Stimulated activated naive CD4-positive, alpha-beta T cell (primary cell): ENCODE measurements at places on chromosomes 7 and 10.
A peak's percentile ranks its signal among the peaks of the same experiment; 100 is the strongest.

GRCh38 chr10:95266674-95267095 lies 24.1 kb downstream of the PDLIM1 start:
- DNase-seq = no peak

- DNase-seq = no peak
These were observed 19.3 kb upstream of the MYH16 start for GRCh38 chr7:99253369-99253768.

DNA sequence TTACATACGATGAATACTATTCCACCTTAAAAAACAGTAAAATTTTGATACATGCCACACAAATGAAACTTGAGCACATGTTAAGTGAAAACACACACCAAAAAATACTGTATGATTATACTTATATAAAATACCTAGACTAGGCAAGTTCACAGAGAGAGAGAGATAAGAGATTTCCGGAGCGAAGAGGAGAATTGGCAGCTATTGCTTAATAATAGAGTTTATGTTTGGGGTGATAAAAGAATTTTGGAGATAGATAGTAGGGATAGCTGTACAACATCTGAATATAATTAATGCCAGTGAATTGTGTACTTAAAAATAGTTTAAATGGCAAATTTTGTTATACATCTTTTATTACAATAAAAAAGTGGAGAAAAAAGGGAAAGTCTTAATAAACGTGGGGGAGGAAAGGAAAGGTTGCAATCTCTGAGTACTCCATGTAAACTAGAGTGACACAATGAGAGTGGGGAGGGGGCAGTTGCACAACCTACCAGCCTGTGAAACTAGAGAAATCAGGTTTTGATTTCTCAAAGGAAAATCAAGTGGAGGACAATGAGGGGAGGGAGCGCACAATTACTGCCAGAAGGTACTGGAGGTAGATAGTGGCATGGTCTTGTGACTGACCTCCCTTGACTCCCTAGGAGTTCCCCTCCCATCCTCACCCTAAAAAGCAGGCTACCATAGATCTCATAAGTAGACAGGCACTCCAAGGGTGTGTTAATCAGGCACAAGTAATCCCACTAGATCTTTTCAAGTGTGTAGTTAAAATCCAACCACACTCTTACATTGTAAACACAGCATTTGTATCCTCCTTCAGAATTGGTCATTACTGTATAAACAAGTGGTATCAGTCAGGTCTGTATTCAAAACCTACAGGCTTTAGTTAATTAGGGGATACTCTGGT lies 31.6 kb upstream of the ANK3 start:
- DNase-seq = no peak

DNA sequence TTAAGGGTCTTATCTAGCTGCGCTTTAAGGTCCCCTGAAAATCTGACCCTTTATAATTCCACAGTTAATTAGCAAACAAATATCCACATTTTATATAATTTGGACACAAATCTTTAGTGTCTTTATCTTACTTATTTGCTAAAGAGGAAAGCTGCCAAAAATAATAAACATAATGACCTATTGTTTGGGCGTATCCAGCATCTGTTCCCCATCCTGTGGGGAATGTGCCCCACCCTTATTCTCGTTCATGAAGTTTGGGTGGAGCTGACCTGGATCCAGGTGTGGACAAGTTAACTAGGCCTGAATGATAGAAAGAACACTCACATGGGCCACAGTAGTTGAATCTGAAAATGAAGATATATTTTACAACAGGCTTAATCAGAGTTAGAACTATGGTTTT lies 218.3 kb downstream of the CRPPA start:
- no peak for DNase-seq

DNA sequence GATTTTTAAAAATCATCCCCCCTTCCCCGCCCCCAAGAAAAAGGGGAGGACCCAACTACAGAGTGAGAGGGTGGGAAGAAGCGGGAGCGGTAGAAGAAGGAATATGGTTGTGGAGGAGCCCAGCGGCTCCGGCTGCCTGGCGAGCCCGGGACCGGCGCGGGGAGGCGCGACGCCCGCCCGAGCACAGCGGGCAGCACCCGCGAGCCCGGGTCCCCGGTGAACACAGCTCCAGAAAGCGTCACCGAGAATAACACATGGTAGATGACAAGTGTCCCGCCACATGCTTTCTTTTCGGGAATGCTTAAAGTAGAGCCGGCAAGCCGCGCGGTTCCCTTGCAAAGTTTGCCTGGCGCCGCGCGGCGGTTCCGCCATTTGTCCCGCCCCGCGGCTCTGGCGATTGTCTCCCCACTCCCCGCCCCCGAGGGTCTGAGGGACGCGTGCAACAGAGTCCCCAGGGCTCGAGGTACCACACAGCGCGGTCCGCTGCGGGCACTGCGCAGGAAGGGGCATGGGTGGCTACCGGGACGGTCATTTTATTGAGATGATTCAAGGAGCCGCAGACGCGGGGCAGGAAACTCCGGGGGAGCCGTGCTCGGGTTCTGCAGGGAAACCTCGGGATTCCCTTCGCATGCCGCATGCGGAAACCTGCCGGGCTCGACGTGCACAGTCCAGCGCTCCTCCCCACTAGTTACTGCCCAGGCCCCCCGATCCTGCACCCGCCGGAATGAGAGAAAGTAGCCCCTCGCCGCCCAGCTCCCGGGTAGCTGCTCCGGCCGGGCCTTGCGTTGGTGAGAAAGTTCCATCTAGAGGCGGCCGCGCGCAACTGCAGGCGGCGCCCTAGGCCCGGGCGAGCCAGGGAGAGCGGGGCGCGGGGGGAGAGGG lies 781 bp upstream of the GRM8 start:
- DNase-seq = peak; percentile 42

DNA sequence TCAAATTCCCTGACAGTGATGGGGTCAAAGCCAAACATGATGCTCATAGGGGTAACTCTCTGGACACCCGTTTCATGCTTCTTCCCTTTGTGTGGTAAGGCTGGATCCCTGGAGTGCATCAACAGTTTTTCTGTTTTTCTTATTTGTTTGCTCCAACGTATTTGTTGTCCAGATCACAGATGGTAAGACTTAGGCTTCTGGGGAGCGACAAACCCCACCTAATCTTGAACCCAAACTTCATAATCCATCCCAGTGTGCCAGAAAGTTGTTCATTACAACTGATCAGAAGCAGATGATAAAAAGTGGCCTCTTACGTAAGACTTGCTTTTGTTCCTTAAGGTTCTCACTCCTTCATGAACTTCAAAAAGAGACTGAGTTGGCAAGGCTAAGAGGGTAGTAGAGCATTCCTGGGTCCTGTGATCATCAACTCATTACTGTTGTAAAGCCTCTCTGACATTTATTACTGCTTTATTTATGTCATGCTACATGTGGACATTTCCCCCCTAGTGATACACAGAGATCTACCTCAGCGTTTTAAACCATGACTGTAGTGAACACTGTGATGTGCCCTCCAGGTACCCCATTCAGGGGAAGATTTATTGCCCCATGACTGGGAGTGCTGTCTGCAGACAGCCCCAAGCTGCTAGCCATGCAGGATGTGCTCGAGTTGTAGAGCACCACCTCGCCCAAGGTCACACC lies 125.6 kb downstream of the CCDC71L start:
- no peak for DNase-seq

DNA sequence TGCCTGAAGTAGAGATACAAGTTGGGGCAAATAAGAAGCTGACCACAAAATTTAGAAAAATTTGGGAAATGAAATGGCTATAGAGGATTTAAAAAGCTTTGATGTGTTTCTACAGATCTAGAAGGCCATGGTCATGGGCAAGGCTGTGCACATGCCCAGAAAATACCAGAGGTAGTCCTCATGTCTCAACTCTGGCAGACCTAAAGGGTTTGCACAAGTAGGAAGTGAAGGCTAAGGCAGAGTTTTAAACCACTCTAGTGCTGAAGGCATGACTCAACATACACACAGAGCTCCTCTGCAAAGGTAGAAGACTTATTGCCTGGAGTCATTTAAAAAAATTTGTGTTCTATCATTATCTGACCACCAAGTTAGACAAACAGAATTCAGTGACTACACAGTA lies 364.6 kb downstream of the CCSER2 start:
- DNase-seq = no peak

- DNase-seq = no peak
These were observed 74.7 kb downstream of the CUX1 start for GRCh38 chr7:101891936-101892640.

DNA sequence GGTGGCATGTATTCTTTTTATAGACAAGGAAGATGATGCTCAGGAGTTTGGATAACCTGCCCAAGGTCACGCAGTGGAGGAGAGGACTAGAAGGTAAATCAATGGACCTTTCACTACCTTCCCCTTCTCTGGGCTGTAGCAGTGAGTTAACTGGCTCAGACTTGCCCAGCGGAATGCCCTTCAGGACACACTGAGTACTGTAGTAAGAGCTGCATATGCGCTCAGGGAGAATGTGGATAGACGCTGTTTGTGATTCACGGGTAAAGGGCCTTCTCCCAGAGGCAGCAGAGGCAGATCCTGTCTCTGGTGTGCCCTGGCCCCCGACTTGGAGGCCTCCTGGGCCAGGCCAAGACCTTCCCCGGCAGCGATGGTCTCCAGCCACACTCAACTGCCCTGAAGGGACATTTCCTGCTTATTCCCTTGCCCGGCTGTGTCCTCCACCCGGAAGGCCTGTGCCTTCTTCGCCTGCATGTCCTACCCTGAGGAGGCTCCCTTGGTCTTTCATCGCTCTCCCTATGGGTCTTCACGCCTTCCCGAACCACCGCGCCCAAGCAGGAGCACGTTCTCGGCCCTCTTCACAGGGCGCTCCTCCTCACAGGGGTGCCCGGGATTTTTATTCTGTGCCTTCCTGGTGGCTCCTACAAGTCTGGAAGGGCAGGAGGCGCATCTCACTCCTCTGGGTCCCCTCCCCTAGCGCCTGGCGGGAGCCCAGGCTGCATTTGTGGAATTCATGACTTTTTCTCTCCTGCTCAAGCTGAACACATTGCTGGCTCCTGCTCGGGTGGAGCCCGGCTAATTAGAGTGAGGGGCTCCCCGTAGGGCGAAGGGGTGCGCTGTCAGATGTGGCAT lies 1.8 kb upstream of the IKZF1 start:
- DNase-seq = no peak

GRCh38 chr7:121140790-121141189 lies 152.3 kb downstream of the CPED1 start:
- no peak for DNase-seq

GRCh38 chr10:86952106-86952505 lies 5.3 kb downstream of the MMRN2 start:
- no peak for DNase-seq

- DNase-seq = no peak
These were observed 38.8 kb downstream of the PRPS1L1 start for GRCh38 chr7:17988858-17989257.

DNA sequence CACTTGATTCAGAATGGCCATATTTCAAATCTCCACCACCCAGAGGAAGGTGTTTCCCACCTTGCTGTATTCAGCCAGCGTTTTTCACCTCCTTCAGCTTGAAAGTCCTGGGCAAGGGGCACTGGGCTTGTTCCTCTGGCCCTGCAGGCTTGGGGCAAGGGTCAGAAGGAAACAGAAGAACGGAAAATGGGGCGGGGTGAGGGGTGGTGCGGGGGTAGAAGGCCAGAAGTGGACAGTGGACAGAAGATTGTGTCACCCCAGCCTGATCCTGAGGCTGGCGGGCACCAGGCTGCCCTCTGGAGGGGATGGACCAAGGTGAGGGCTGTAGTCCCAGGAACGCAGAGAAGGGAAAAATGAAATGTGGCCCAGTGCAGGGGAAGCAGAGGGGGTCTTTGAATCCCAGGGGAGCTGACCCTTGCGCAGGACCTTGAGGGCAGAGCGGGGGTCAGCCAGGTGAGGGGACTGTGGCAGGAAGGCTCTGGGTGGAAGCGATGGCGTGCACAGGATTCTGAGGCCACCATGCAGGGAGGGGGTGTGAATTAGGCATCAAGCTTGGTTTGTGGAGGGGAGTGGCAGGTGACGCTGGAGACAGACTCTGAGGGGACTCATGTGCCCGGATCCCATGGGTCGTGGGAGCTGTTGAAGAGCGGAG lies 23.0 kb downstream of the TMEM120A start:
- DNase-seq = no peak

- no peak for DNase-seq
These were observed 870 bp downstream of the FZD1 start for GRCh38 chr7:91264924-91265681.

GRCh38 chr7:149868623-149869290 lies 5.0 kb upstream of the ATP6V0E2 start:
- no peak for DNase-seq

DNA sequence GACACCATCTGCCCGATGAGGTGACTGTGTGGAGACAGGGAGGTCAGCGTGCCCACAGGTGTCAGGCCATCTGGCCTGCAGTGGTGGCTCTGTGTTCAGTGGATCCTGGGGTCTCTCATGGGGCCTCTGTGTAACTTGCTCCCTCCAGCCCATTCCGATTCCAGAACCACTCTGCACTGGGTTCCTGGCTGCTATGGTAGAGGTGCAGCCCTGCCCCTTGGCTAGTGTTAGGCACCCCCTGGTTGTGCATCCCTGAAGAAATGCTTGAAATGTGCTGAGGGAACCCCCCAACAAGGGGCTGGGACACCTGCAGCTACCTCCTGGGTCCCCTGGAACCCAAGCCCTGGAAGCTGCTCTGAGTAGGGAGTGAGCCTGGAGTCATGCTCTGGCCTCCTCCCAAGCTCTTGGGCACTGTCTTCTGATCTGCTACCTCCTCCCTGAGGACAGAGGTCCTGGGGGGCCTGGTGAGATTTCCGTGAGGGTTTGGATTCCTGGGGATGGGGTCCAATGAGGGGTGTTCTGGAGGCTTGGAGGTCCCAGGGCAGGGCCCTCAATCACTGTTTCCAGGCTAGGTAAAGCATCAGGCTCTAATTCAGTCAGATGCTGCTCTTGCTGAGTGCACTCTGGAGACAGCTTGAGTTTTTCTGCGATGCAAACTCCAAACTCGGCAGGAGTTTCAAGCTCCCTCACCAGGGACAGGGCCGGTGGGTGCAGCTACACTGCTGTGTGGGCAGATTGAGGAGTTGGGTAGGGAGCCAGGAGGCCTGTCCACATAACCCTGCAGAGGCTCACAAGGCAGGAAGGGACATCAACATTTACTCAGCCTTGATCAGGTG lies 27.7 kb downstream of the RAMP3 start:
- DNase-seq = no peak

DNA sequence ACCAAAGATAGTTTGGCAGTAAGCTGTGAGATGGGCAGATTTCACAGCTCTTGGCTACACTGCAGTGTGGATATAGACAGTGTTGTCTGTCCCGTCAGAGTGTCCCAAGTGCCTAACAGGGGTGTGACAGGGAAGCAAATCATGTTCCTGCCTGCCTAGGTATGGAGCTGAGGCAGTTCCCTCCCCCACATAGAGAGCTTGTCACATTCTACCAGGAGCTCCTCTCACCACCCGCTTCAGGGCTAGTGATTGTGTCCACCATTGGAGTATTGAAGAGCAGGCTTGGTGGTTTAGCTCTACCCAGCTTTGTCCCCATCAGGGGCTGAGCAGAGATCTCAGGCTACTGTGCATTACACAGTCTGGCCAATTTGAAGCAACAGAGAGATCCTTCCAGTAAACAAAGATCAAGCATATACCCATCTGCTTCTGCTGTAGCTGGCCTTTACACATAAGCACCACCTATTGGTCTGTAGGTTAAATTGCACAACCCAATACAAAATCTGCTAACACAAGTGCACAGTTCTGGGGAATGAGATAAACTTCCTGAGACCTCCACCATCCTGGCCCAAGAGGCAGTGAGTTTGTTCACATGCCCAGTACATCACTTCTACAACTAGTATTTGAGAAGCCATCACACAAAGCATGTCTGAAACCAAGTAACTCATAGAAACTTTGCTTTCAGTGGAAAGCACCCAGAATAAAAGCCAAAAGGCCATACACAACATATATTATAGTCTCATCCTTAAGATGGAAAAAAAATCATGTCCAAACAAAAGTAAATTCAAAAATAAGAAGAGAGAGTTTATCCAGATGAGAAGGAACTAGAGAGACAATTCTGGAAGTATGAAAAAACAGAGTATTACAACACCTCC lies 67.3 kb downstream of the GLCCI1 start:
- no peak for DNase-seq
